Neural crest cell (in vitro differentiated cells): ENCODE measurements at places on chromosomes 11 and 22.

GRCh38 chr22:43011079-43011478 lies 3.9 kb downstream of the PACSIN2 start:
- no peak for DNase-seq

- DNase-seq = no peak
Observed at GRCh38 chr11:86103808-86104207, 34.9 kb upstream of the PICALM start.

DNA sequence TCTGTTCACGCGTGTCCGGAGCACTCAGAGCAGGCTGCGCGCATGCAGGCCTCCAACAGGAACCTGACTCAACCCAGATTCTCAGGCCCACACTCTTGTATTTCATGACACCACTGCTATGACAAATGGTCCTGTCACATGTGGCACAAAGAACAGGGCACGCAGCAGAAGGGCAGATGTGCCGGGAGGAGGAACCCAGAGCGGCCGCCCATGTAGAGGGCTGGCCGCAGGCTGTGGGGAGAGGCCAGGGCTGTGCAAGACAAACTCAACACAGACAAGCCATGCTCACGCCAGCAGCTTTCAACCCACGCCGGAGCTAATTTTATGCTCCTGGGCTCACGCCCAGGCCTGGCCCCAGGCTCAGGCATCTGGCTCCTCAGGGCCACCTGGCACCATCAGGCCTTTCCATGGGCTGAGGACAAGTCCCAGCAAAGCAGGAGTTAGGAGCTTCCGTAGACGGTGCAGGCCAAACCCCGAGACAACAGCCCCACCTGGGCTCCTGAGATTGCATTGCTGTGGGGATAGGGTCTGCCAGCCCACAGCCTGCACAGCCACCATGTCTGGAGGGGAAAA lies 40.0 kb downstream of the DUSP8 start:
- DNase-seq = no peak

- DNase-seq = no peak
Observed at GRCh38 chr11:74462631-74463030, 4.7 kb downstream of the KCNE3 start.
